Thyroid gland (tissue), 4 donors: ENCODE measurements at places on chromosomes 2 and 18. TPM values are rescaled to one million over a fixed set of nuclear protein-coding genes. Genes with fewer than 3 reads are reported as not detected.

The UPP2 gene
- total RNA-seq: not detected

The LRRTM4 gene
- not detected for total RNA-seq

The TPO gene
- total RNA-seq: 4,215 TPM

The ANO7 gene
- total RNA-seq: 0.98 TPM

The CYTIP gene
- total RNA-seq: 5.5 TPM

The CPLX4 gene
- not detected for total RNA-seq

The SLC9A4 gene
- not detected for total RNA-seq

The GMCL1 gene
- 15.9 TPM for total RNA-seq

The EVX2 gene
- total RNA-seq: not detected

The GMPPA gene
- total RNA-seq: 49.4 TPM
